Sigmoid colon (tissue), 7 donors: ENCODE measurements at places on chromosomes 2 and 18. TPM values are rescaled to one million over a fixed set of nuclear protein-coding genes. Genes with fewer than 3 reads are reported as not detected.

Gene FOXD4L1
- total RNA-seq, result 1.1 TPM

GRCh38 chr2:94994063-94994913 is 31.2 kb upstream of the MAL start:
- H3K27me3 ChIP-seq, result peaks cover 11% of the 10 kb centered on the region
- no peak overlapping the region for H3K27ac ChIP-seq

Gene VIL1
- not detected for total RNA-seq

GRCh38 chr18:68922392-68922791 is 124.5 kb downstream of the CCDC102B start:
- H3K4me3 ChIP-seq, result no peak overlapping the region
- H3K4me1 ChIP-seq, result no peaks in the 10 kb centered on the region
- no peaks in the 10 kb centered on the region for H3K36me3 ChIP-seq
- H3K27ac ChIP-seq, result no peak overlapping the region
- H3K27me3 ChIP-seq, result no peaks in the 10 kb centered on the region

DNA sequence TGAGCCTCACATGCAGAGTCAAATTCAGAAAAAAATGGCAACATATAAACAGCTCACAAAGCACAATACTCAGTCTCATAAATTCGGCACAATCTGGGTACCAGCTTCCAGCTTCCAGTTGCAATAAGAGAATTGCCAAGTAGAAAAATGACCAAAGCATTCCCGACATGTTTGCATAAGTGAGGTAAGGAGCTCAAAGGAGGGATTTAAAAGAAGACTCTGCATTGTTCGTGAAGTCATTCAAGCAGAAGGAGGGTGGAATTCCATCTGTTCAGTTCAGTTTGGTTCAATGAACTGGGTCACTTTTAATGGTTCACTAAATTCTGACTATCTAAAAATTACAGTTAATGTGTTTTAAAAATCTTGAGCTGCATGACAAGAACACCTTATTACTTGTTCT is 106.7 kb upstream of the KLHL14 start:
- no peaks in the 10 kb centered on the region for H3K27me3 ChIP-seq
- no peak for DNase-seq

- DNase-seq, result peak; percentile 50
- H3K36me3 ChIP-seq, result no peaks in the 10 kb centered on the region
- H3K27me3 ChIP-seq, result no peaks in the 10 kb centered on the region
Observed at GRCh38 chr2:10235099-10235908, 67.4 kb upstream of the HPCAL1 start.

Gene ARPC2
- 263 TPM for total RNA-seq

DNA sequence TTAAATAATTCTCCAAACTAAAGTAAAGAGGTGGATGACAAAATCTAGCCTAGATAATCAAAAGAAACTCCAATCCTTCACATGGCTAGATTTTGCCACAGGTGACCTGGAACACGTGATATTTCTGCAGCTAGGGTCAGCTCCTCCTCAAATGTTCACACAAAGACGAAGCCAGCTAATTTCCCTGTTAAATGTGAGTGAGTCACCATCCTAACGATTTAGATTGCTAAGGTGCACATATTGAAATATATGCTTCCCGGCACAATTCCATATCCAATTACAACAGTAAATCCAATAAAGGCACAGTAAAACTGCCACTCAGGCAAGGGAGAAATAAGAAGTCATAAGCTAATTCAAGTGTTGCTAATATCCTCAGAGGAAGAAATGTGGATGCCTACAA is 28.7 kb downstream of the IKZF2 start:
- no peak overlapping the region for H3K4me3 ChIP-seq
- no peak overlapping the region for H3K27ac ChIP-seq
- H3K4me1 ChIP-seq, result no peaks in the 10 kb centered on the region
- no peaks in the 10 kb centered on the region for H3K36me3 ChIP-seq
- no peaks in the 10 kb centered on the region for H3K27me3 ChIP-seq

Gene EHD3
- 4.3 TPM for total RNA-seq

DNA sequence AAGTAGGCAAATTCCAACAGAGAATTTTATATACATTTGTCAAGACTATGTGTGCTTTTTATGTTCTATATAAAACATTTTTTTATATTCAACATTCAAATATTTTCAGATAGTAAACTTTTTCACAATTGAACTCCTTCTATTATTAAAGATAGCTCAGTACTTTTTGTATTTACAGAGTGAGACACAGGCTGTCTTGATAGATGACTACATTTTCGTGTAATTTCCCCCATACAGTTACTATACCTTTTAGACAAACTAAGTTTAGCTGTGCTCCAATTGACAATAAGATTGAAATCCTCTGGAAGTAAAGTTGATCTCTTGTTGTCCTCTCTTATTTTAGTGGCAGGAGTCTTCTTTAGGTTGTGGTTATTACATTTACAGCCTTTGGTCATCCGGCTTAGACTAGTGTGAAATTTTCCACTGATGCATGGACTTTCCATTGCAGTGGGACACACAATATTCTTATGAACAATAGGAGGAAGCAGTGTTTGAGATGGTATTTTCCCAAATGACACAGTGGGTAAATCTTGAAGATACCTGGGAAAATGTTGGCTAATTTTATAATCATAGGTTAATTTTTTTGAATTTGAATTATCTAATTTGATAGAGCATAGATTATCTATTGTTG is 21.0 kb downstream of the ZSWIM2 start:
- H3K27me3 ChIP-seq, result no peaks in the 10 kb centered on the region
- H3K36me3 ChIP-seq, result no peaks in the 10 kb centered on the region
- no peak overlapping the region for H3K4me3 ChIP-seq
- DNase-seq, result no peak
- H3K4me1 ChIP-seq, result no peaks in the 10 kb centered on the region

GRCh38 chr2:159946326-159946999 is 116.0 kb downstream of the PLA2R1 start:
- H3K4me1 ChIP-seq, result no peaks in the 10 kb centered on the region
- H3K4me3 ChIP-seq, result no peak overlapping the region
- H3K27me3 ChIP-seq, result no peaks in the 10 kb centered on the region
- no peaks in the 10 kb centered on the region for H3K36me3 ChIP-seq

- DNase-seq, result no peak
- no peaks in the 10 kb centered on the region for H3K27me3 ChIP-seq
- peaks cover 79% of the 10 kb centered on the region for H3K4me1 ChIP-seq
Observed at GRCh38 chr2:43270930-43271615, 44.7 kb upstream of the ZFP36L2 start.

Gene CTDP1
- 14.7 TPM for total RNA-seq

GRCh38 chr2:226300196-226300886 is 499.3 kb downstream of the IRS1 start:
- no peaks in the 10 kb centered on the region for H3K36me3 ChIP-seq
- no peak overlapping the region for H3K27ac ChIP-seq
- H3K27me3 ChIP-seq, result no peaks in the 10 kb centered on the region

- no peaks in the 10 kb centered on the region for H3K27me3 ChIP-seq
- H3K27ac ChIP-seq, result no peak overlapping the region
- DNase-seq, result no peak
- H3K4me1 ChIP-seq, result no peaks in the 10 kb centered on the region
- no peak overlapping the region for H3K4me3 ChIP-seq
Observed at GRCh38 chr2:221088506-221088905, 483.6 kb downstream of the EPHA4 start.

Gene RASGRP3
- 3.9 TPM for total RNA-seq

- H3K4me1 ChIP-seq, result no peaks in the 10 kb centered on the region
- no peak for DNase-seq
- no peak overlapping the region for H3K27ac ChIP-seq
- no peak overlapping the region for H3K4me3 ChIP-seq
Observed at GRCh38 chr2:137175246-137175645, 409.9 kb downstream of the THSD7B start.

Gene ABCG8
- total RNA-seq, result not detected

DNA sequence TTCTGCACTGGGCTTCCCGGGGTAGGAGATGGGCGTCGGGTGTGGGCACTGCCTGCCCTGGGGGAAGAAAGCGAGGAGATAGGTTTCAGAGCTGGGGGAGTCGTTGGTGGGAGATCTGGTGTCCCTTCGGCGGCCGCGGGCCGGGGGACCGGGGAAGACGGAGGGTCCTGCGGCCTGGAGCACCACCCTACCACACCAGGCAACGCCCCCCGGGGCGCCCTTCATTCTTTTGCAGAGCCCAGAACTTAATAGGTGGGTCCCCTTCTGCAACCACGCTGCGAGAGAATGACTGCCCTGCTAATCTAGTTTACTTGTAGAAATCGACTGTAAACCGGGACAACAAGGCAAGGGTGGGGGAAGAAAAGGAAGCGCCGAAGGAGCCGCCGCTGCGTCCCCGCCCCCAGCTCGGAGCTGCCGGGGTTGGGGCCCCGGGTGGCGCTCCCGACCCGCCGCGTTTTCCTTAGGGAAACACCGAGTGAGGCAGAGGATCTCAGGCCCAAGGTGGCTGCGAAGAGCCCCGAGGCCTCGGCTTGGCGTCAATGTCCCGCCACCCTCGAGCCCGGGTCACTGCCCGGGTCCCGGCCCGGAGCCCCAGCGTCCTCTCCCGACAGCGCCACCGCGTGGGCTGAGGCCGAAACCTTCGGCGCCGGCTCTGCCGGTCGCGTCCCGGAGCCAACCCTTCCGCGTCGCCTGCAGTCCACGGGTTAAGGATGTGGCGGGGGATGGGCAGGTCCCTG is 5.4 kb upstream of the SATB2 start:
- no peak overlapping the region for H3K27ac ChIP-seq
- no peaks in the 10 kb centered on the region for H3K36me3 ChIP-seq
- peak overlapping the region; percentile 24 for H3K4me3 ChIP-seq
- H3K27me3 ChIP-seq, result peaks cover 65% of the 10 kb centered on the region

GRCh38 chr2:38148501-38148900 is 72.5 kb upstream of the CYP1B1 start:
- no peak overlapping the region for H3K4me3 ChIP-seq
- no peaks in the 10 kb centered on the region for H3K36me3 ChIP-seq
- H3K4me1 ChIP-seq, result peaks cover 12% of the 10 kb centered on the region
- no peak overlapping the region for H3K27ac ChIP-seq

DNA sequence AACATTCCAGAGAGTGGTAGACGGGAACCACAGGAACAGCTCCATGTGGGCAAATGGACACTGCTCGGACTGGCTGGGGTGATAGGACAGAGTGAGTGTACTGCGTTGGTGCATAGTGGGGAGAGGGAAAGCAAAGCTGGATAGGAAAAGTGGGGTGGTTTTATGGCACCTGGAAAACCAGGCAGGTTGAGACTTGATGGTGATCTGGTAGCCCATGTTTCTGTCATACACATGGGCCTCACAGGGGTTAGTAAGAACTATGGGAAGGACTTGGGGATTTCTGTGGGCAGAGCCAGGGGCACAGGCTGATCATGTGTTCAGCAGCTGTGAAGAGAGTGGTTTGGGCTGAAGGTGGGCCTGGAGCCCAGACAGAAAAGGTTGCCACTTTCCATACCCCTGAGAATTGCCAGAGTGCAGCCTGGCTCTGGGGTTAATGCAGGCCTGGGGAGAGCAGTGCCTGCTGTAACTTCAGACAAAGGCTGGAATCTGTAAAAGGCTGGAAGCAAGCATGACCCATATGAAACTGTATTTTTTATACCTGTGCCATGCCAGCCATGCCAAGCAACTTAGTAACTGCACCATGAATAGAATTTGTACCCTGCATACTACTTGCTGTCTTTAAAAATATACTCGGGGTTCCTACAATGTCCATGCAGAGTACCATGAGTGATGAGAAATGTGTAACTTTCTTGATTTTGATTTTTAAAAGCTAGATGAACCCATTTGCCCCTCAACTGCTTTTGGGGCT is 41.9 kb downstream of the RPIA start:
- no peak for DNase-seq
- no peaks in the 10 kb centered on the region for H3K4me1 ChIP-seq
- H3K4me3 ChIP-seq, result no peak overlapping the region
- H3K27ac ChIP-seq, result no peak overlapping the region
- peaks cover 9% of the 10 kb centered on the region for H3K36me3 ChIP-seq
- H3K27me3 ChIP-seq, result no peaks in the 10 kb centered on the region

- H3K27ac ChIP-seq, result no peak overlapping the region
- no peaks in the 10 kb centered on the region for H3K4me1 ChIP-seq
- DNase-seq, result no peak
- H3K4me3 ChIP-seq, result no peak overlapping the region
- no peaks in the 10 kb centered on the region for H3K27me3 ChIP-seq
Observed at GRCh38 chr2:235914756-235915155, 253.4 kb downstream of the GBX2 start.

GRCh38 chr18:48734460-48734859 is 195.6 kb downstream of the CTIF start:
- H3K4me1 ChIP-seq, result peaks cover 30% of the 10 kb centered on the region
- H3K36me3 ChIP-seq, result no peaks in the 10 kb centered on the region
- H3K27ac ChIP-seq, result no peak overlapping the region
- DNase-seq, result no peak

Gene UGT1A1
- total RNA-seq, result not detected

Gene DOCK10
- total RNA-seq, result 8.0 TPM

- H3K4me3 ChIP-seq, result no peak overlapping the region
- no peak overlapping the region for H3K27ac ChIP-seq
- no peaks in the 10 kb centered on the region for H3K36me3 ChIP-seq
- H3K27me3 ChIP-seq, result no peaks in the 10 kb centered on the region
Observed at GRCh38 chr2:125405816-125406215, 1250.1 kb upstream of the GYPC start.

Gene IL1F10
- not detected for total RNA-seq

DNA sequence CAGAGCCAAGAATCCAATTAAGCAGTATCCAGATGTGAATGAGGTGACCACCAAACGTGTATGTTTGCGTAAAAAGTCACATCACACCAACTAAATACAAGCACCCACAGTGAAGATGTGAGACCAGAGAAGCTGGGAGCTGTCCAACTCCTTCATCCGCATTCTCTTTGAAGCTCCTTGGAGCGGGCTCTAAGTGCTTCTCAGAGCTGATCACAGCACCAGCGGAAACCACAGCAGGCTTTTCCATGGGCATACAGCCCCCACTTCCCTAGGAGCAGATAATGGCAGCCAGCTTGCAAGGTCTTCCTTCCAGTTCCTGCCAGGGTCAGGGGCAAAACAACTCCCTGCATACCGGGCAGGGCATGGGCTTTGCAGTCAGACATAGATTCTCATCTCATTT is 36.4 kb downstream of the REEP1 start:
- DNase-seq, result peak; percentile 79
- H3K4me3 ChIP-seq, result no peak overlapping the region
- peaks cover 83% of the 10 kb centered on the region for H3K4me1 ChIP-seq
- no peaks in the 10 kb centered on the region for H3K36me3 ChIP-seq
- H3K27ac ChIP-seq, result peak overlapping the region; percentile 67
- H3K27me3 ChIP-seq, result no peaks in the 10 kb centered on the region

GRCh38 chr2:5093518-5093917 is 598.7 kb upstream of the SOX11 start:
- H3K36me3 ChIP-seq, result no peaks in the 10 kb centered on the region
- H3K27ac ChIP-seq, result no peak overlapping the region
- H3K27me3 ChIP-seq, result no peaks in the 10 kb centered on the region

Gene TDRD15
- not detected for total RNA-seq

Gene POTEJ
- total RNA-seq, result not detected

DNA sequence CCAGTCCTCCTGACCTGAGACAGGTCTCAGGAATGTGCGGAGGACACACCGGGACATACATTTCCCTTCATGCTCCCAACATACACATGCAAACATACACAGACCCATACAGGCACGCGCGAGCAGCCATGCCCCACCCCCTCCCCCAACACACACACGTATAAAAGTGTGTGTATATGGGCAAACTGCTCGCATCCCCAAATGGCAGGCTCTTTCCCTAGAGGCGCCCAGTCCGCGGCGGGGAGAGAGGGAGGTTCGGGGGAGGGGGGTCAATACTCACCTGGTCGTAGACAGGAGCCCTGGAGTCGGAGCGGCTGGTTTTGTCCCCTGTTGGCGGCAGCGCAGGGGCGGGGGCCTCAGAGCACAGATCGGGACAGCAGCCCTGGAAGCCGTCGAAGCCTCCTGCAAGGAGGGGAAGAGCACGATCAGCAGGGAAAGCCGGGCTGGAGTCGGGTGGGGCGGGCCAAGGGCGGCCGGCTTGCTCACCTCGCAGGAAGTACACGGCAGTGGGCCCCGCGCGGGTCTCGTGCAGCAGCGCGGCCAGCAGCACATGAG is 682 bp downstream of the DUSP2 start:
- DNase-seq, result peak; percentile 66
- H3K4me1 ChIP-seq, result peaks cover 16% of the 10 kb centered on the region
- H3K27ac ChIP-seq, result peak overlapping the region; percentile 60
- peak overlapping the region; percentile 52 for H3K4me3 ChIP-seq
